Hematopoietic multipotent progenitor cell treated with erythropoietin and hydrocortisone succinate and interleukin-3 and kit ligand, for 4 days (in vitro differentiated cells): ENCODE measurements at places on chromosomes 6 and 20.
A peak's percentile ranks its signal among the peaks of the same experiment; 100 is the strongest.

- DNase-seq = no peak
Measured at GRCh38 chr6:164214066-164214465, 799.5 kb downstream of the QKI start.

GRCh38 chr20:1440024-1440423 lies 26.6 kb downstream of the NSFL1C start:
- DNase-seq = peak; percentile 68

- no peak for DNase-seq
Measured at GRCh38 chr6:135592276-135592675, 94.7 kb upstream of the AHI1 start.

DNA sequence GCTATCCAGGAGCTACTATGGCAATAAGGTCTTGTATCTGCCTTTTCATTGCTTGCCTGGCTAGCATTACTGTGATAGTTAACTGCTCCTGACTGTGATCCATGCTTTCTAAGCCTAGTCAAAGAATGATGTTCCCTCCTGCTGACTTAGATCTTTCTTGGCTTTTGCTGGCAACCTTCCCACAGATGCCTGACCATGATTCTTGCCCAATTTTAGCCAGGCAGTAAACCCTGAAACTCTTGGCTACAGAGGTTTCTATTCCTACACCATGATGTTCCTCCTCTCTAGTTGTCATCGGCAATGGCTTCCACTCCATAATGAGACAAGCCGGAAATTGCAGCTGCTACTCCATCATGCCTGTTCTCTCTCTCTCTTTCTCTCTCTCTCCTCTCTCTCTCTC lies 238.1 kb downstream of the HAO1 start:
- DNase-seq = no peak

DNA sequence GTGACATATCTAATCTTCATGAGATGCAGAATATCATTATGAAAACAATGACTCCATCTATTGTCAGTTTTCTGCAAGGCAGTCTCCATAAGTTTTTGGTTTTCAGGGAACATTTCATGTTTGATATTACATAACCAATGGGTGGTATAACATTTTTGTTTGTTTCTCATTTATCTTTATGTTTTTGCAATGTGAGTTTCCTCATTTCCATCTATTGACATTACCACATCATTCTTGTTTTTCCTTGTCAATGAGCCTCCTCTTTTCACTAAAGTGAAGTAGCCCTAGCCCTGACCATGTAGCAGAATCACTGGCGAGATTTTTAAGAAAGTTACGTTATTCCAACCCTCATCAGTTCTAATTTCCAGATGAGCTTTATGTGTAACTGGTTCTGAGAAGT lies 4.4 kb downstream of the EFHC1 start:
- no peak for DNase-seq

GRCh38 chr20:59220161-59220560 lies 56.5 kb downstream of the ZNF831 start:
- no peak for DNase-seq

DNA sequence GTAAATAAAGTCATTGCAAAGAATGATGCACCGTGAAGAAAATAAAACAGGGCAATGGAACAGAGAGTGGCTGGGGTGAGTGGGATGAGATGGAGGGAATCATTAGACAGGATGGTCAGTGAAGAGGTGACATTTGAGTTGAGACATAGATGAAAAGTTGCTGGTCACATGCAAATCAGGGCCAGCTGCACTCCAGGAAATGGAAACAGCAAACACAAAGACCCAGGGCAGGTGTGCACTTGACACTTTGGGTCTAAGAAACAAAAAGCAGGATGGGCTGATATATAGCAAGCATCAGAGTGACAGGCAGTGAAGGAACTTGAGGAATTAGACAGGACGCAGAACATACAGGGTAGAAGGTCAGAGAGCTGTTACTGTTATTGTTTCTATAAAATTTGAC lies 171.5 kb upstream of the RIPOR2 start:
- DNase-seq = no peak

DNA sequence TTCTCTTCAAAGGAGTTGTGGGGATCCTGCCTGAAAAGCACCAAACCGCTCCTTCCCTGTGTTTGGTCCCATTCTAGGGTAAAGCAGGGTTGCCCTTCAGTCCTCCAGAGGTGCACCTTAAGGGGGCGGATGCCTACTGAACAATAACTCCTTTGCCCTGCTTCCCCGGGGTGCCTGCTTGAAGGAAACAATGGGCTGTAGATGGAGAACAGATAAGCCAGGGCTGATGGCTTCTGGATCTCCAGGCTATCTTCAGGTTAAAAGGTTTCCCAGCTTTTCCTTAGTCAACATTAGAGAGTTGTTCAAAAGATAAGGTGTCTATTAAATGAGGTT lies 5.4 kb upstream of the PRDM1 start:
- no peak for DNase-seq

- DNase-seq = no peak
Measured at GRCh38 chr6:151326116-151326825, 65.1 kb downstream of the ZBTB2 start.
